ENCODE measurements at places on chromosomes 2 and 18. TPM values are rescaled to one million over a fixed set of nuclear protein-coding genes. Genes with fewer than 3 reads are reported as not detected.

PROKR1 gene
- total RNA-seq, result not detected

GKN2 gene
- not detected for total RNA-seq

DNA sequence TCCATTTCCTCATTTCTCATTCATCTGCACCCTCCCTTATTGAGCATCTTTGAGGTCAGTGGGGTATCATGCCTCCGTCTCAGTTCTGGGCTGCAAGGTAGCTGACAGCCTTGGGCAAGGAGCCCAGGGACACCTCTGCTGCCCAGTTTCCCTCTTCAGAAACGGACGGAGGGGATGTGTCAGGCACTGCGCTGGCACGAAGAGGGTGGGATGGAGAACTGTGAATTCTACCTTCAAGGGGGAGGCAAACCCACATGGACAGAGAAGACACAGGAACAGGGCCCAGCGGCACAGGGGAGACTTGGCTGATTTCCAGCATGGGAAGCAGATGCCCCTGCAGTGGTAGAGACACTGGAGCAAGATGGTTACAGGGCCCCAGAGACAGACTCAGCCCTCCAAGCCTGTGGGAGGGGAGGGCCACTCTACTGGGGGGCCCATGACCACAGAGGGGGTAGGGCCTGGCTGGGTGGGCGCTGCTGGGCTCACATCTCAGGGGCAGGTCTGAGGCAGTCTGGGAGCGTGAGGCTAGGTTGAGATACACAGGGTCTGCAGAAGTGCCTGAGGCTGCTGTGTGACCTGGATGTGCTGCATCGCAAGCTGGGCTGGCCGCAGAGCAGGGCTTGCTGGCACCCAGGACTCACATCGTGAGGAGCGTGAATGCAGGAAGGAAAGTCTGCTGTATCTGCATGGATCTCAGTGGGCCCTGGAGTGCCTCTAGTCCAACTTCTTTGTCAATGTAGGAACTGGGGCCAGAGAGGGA is 92.3 kb downstream of the HS1BP3 start:
- no peaks in the 10 kb centered on the region for H3K27me3 ChIP-seq
- no peak for DNase-seq
- no peak overlapping the region for H3K27ac ChIP-seq
- no peaks in the 10 kb centered on the region for H3K4me1 ChIP-seq
- H3K36me3 ChIP-seq, result no peaks in the 10 kb centered on the region

DNA sequence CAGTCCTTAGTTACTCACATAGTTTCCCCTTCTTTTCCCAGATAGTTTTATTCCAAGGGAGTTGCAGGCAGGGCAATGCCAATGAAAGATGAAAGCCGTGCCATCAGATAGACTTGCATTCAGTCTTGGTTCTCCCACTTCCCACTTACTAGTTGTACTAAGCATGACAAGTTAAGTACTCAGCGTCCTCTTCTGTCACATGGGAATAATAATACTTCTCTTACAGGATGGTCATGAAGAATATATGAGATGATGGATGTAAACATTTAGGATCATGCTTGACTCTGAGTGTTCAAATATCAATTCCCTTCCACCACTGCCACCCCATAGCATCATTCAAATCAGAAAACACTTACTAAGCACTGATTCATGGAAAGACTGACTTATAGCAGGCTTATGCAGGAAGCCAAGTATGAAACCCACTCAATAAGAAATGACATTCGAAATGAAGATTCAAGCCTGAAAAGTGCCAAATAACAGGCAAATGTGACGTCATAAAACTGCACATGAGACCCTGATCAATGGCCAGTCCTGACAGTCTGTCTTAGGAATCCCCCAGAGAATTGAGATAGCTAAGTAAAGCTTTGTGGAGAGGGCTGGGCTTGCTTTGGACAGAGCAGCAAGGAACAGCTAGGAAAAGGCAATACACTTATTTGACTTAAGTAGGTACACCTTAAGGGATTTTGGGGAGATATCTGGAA is 11.1 kb upstream of the EVA1A start:
- H3K27me3 ChIP-seq, result no peaks in the 10 kb centered on the region
- no peak for DNase-seq
- H3K4me3 ChIP-seq, result no peak overlapping the region
- H3K4me1 ChIP-seq, result peaks cover 10% of the 10 kb centered on the region

GRCh38 chr2:138777996-138778395 is 2.2 kb downstream of the NXPH2 start:
- peaks cover 26% of the 10 kb centered on the region for H3K4me1 ChIP-seq
- H3K27me3 ChIP-seq, result peaks cover 18% of the 10 kb centered on the region
- H3K36me3 ChIP-seq, result no peaks in the 10 kb centered on the region
- H3K27ac ChIP-seq, result no peak overlapping the region
- no peak overlapping the region for H3K4me3 ChIP-seq

DNA sequence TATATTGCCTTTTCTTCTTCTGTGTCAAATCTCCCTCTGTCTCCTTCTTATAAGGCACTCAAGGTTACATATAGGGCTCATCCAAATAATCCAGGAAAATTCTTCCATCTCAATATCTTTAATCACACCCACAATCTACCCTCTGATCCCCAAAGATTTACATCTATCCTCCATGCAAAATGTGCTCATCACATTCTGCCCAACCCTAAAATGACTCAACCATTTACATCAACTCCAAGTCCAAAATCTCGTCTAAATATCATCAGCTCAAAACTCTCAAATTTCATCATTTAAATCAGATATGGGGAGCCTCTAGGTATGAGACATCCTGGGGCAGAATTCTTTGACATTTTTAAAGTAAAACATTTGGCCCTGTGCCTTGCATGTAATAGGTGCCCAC is 1349.8 kb downstream of the SUCLG1 start:
- no peak overlapping the region for H3K27ac ChIP-seq
- H3K27me3 ChIP-seq, result no peaks in the 10 kb centered on the region
- no peak for DNase-seq
- no peaks in the 10 kb centered on the region for H3K36me3 ChIP-seq

- H3K36me3 ChIP-seq, result no peaks in the 10 kb centered on the region
- H3K27me3 ChIP-seq, result no peaks in the 10 kb centered on the region
- peaks cover 27% of the 10 kb centered on the region for H3K4me1 ChIP-seq
- no peak overlapping the region for H3K27ac ChIP-seq
- no peak for DNase-seq
Measured at GRCh38 chr2:144943986-144944385, 424.1 kb upstream of the ZEB2 start.

GRCh38 chr2:102336502-102336945 is 19.1 kb upstream of the IL18R1 start:
- H3K27ac ChIP-seq, result no peak overlapping the region
- peaks cover 5% of the 10 kb centered on the region for H3K36me3 ChIP-seq
- DNase-seq, result no peak
- H3K27me3 ChIP-seq, result no peaks in the 10 kb centered on the region
- peaks cover 4% of the 10 kb centered on the region for H3K4me1 ChIP-seq

DNA sequence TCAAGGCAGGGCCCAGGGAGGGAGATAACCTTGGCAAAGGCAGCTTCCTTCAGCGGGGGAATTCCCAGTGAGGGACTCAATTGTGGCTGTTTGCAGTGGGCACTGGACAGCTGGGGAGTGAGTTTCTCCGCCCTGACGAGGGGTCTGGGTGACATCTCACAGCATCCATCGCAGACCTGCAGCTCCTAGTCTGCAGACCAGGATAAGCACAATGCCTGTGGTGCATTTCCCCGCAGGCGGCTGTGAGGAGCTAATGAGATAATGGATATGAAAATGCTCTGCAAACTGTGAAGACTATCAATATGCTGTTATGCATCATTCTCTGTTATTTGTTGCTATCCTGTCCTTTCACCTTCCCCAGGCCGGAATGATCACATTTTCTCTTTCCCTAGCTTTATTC is 30.0 kb upstream of the CYP1B1 start:
- H3K4me1 ChIP-seq, result peaks cover 5% of the 10 kb centered on the region
- no peaks in the 10 kb centered on the region for H3K36me3 ChIP-seq
- H3K4me3 ChIP-seq, result no peak overlapping the region
- peak overlapping the region; percentile 3 for H3K27ac ChIP-seq
- DNase-seq, result no peak

GRCh38 chr18:40233931-40234616 is 1721.0 kb upstream of the PIK3C3 start:
- H3K4me1 ChIP-seq, result no peaks in the 10 kb centered on the region
- no peak overlapping the region for H3K4me3 ChIP-seq
- no peaks in the 10 kb centered on the region for H3K36me3 ChIP-seq
- no peak for DNase-seq
- no peak overlapping the region for H3K27ac ChIP-seq
- H3K27me3 ChIP-seq, result no peaks in the 10 kb centered on the region

Data from esophagus muscularis mucosa (tissue), 4 donors.